ENCODE measurements at places on chromosomes 11 and 22.

- DNase-seq, result no peak
These were observed 2.2 kb upstream of the P2RX6 start for GRCh38 chr22:21012446-21013407.

- DNase-seq, result no peak
These were observed 1169.3 kb downstream of the LRRC4C start for GRCh38 chr11:40290171-40290631.

DNA sequence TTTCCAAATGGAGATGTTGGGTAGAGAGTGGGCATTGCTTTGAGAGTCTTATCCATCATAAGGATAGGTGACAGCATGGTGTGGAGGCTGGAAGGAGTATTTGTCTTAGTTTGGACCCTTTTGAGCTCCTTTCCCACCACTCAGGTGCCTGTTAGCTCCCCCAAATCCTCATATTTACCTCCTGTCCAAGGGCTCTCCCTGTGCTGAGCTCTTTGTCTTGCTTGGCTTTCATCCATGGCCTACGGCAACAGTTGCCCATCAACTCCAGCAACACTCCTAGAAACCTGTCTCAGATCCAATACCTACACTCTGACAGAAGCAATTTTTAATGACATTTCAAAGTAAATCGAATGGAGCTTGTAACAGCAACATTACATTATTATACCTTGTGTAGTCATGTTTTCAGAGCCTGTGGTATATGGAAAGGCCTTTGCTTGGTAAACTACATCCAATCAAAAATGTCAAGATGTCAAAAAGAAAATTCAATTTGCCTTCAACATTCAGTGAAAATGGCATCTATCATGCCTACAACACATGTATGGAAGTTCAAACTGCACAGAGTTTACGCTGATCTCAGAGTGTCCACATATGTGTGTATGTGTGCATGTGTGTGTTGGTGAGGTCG, 49.4 kb upstream of the CCDC90B start:
- no peak for DNase-seq

DNA sequence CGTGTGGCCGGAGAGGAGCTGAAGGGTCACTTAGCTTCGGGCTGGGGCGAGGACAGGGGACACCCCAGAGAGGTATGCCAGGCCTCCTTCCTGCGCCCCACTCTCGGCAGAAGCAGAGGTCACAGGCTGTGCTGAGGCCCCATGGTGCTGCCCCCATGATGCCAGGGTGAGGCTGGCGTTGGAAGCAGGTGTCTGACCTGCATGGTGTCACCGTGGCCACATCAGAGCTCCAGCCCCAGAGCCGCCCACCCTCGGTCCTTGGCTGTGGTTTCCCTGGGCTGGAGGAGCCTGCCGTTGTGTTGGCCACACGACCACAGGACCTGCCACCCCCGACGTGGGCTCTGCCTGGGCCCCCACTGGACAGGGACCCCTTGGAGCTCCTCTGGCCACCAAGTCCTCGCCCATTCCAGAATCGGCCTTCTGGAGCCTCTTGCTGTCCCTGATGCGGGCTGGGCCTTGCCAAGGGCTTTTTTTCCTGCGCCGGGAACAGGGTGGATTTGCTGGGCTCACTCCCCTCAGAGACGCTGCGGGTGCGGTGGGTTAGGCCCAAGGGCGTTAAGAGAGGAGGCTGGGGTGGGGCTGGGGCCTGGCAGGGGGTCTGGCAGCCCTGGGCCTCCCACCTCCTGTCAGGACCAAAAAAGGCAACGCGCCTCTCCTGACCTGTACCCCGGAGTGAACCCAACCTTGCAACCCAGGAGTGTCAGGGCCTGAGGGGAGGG, 8.2 kb upstream of the TSSC4 start:
- DNase-seq, result no peak

DNA sequence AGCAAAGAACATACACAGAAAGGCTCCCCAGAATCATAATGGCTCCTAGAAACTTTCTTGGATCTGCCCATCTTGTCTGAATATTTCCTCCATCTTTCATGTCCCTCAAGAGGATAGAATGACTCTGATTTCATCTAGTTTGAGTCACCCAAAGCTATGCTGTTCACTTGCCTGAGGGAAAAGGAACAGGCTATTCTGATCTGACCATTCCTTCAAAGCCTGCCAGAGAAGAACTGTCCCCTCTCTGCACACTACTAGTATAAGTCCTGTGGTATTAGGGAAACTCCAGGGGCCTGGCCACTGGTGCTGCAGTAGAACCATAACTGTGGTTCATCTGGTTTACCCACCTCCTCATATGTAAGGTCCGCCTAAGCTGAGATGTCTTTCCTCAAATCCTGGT, 2.4 kb upstream of the PATE1 start:
- DNase-seq, result no peak

DNA sequence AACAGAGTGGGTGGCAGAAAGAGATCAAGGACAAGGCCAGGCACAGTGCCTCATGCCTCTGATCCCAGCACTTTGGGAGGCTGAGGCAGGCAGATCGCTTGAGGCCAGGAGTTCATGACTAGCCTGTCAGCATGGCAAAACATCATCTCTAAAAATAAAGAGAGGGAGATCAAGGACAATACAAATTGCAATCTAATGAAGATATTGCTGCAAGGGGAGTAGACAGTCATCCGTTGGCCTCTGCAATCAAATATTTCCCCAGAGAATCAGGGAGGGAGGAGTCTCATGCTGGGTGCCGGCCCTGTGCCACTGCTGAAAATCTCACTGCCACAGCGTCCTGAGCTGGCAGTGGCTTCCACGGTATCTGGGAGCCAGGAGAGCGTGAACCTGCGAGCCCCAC, 19.4 kb upstream of the IL17RA start:
- no peak for DNase-seq

DNA sequence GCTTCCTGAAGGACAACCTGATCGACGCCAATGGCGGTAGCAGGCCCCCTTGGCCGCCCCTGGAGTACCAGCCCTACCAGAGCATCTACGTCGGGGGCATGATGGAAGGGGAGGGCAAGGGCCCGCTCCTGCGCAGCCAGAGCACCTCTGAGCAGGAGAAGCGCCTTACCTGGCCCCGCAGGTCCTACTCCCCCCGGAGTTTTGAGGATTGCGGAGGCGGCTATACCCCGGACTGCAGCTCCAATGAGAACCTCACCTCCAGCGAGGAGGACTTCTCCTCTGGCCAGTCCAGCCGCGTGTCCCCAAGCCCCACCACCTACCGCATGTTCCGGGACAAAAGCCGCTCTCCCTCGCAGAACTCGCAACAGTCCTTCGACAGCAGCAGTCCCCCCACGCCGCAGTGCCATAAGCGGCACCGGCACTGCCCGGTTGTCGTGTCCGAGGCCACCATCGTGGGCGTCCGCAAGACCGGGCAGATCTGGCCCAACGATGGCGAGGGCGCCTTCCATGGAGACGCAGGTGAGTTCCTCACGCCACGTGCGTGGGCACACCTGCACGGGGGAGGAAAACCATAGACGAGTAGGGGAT, 1.5 kb downstream of the BCR start:
- no peak for DNase-seq

GRCh38 chr11:121557348-121557747, 104.6 kb upstream of the SORL1-AS1 start:
- DNase-seq, result no peak
